ENCODE measurements at places on chromosomes 3 and 15. TPM values are rescaled to one million over a fixed set of nuclear protein-coding genes. Genes with fewer than 3 reads are reported as not detected.

- DNase-seq = no peak
Observed at GRCh38 chr3:111956995-111957734, 21.7 kb upstream of the ABHD10 start.

GRCh38 chr3:68953816-68954444, 21.6 kb upstream of the TAFA4 start:
- no peak for DNase-seq

DNA sequence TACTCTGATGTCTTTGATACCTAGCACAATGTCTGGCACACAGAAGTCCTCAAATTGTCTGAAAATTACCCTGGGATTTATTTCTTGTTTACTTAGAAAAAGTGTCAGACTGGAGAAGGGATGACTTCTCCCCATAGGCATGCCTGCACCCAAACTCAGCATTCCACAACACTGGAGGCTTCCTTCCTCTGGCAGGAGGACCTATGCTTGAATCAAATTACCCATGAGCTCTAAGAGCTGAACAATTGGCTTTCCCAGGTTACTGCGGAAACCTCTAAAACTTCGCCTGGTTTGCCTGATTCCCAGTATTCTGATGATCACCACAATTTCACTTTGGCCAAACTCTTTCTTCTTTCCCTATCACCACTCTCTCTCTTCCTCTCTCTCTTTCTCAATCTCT, 217.4 kb downstream of the DIPK2A start:
- DNase-seq = no peak

GRCh38 chr15:71888797-71889196, 78.4 kb downstream of the NR2E3 start:
- DNase-seq = no peak

MST1R gene
- 38.1 TPM for total RNA-seq
